ENCODE measurements at places on chromosomes 11 and 22.

- no peak for DNase-seq
Observed at GRCh38 chr22:21945453-21946261, 7.0 kb downstream of the PPM1F start.

- DNase-seq, result peak; percentile 32
Observed at GRCh38 chr11:76787911-76788596, 4.9 kb downstream of the TSKU start.

DNA sequence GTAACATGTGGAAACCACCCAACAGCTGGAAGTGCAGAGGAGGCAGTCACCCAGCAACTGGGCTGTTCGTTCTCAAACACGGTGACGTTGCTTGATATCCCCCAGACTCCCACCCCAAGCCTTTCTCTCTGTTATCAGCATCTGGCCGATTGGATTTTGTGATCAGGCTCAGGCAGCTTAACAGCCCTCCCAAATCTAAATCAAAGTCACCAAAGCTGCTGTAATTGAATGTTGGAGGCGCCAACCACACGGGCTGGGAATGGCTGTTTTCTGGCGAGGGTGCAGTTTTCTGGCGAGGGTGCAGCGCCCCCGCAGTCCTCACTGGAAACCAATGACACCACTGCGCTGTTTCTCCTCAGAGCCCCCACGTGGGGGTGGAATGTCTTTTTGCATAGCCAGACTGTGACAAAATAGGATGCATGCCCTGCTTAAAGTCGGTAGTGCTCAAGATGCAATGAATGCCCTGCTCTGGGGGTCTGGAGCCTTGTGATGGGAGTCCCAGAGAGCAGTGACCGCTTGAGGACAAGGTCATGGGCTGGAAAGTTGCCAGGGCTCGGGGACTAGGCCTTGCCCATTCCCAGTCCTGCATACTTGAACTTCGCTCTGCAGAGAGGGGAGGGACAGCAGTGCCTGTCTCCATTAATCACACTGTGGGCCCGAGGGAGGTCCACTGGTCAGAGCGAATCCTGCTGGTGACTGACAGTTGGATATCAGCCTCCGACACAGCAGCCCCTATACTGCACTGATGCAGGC is 105.3 kb downstream of the MORC2 start:
- peak; percentile 84 for DNase-seq

DNA sequence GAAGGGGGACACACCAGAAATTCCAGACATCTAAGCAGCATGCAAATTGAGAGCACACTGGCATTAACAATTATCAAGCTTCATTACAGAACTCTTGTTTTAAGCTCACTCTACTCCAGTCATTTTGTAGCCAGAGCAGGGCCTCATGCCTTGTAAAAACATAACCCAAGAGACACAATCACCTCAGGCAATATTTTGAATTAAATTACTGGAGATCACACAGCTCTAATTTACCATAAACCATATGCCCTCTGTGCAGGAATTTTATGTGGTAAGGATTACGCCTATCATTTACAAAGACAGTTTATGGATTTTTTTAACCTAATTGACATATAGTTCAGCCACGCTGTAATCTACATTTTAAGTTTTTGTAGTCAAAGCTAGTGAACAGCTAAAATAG is 414.1 kb upstream of the DDI1 start:
- DNase-seq, result no peak

- DNase-seq, result no peak
Observed at GRCh38 chr11:125513705-125514265, 17.7 kb upstream of the FEZ1 start.

DNA sequence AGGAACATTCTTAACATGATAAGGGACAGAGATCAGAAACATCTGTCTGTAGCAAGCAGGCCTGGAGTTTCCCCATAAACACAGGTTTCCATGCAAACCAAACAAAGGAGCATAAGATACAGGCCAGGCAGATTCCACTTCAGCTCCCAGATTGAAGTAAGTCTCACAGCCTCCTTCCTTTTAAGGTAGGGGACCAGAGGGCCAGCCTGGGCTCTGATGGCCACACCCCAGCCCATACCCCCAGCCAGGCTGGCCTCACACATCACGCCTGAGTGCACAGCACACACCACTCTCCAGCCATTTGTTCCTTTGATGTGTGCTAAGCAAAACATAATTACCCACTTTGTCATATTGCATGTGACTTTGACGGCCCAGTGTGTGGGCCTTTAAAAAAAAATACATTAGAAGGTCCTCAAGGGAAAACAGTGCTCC is 518.7 kb downstream of the NTM start:
- DNase-seq, result no peak

DNA sequence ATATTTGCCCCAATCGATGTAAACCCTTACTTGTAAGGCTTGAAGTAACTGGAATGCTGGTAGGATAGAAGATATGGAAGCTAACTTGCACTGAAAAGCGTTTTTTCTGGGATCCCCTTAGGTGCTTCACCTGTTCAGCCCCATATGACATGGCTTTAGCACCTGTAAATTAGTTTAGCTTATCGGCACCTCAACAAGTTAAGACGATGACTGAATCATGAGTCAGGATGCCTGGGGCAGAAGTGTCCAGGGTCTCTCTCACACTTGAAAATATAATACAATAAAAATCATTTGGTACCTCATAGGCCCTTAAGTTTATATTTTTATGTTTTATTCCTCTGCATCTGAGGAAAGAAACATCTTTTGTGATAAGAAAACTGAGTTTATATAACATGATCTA is 409.2 kb upstream of the LRRC4C start:
- DNase-seq, result no peak

DNA sequence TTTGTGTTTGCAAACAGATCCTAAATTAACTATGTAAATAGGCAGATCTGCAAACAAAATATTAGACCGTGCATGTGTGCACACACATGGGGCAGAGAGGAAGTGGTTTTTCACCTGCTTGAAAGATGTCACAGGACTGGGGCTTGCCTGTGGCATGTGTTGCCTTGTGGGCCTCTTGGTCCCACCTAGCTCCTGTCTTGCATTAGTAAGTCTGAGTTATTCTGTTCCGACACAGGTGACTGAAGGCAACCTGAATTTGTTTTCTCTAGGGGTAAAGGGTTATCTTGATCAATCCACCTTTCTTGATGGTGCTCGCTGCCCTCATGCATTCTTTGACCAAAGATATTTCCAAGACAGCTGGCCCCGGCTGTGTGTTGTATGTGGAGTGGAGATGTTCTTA is 667.5 kb downstream of the NTM start:
- DNase-seq, result no peak

DNA sequence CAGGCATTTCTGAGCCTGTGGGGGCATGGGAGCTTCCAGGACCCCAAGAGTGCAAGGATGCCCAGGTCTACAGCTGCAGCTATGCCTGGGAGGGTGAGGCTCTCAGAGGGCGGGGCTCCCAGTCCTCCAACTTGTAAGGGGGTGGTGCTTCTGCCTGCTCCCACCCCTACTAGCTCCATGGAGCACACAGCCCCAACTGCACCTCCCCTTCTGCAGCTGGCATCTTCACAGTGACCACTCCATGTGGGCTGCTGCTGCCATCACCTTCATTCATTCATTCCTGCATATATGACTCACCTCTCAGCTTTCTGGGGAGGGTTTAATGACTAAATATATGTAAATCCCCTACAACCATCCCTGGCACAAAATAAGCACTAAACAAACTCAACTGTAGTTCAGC is 43.8 kb downstream of the CHST1 start:
- no peak for DNase-seq

GRCh38 chr11:114399490-114400215 is 658 bp downstream of the C11orf71 start:
- peak; percentile 78 for DNase-seq

GRCh38 chr11:29353833-29354232 is 663.0 kb downstream of the KCNA4 start:
- DNase-seq, result no peak

DNA sequence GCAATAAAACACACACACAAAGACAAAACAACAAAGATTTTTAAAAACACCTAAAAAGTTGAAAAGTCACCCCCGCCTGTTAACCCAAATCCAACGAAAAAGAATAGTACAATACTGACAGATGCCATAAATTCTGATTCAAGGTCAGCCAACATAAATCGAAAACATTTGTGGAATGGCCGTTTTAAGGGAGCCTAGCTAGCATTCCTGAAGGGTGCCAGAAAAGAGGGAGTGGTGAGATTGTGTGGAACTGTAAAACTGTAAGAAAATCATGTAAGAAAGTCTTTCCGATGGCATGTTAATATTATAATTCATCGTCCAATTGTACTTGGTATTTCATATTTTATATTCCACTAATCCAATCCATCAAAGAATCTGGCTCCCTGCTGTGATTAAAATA is 75.1 kb downstream of the RAB38 start:
- no peak for DNase-seq

DNA sequence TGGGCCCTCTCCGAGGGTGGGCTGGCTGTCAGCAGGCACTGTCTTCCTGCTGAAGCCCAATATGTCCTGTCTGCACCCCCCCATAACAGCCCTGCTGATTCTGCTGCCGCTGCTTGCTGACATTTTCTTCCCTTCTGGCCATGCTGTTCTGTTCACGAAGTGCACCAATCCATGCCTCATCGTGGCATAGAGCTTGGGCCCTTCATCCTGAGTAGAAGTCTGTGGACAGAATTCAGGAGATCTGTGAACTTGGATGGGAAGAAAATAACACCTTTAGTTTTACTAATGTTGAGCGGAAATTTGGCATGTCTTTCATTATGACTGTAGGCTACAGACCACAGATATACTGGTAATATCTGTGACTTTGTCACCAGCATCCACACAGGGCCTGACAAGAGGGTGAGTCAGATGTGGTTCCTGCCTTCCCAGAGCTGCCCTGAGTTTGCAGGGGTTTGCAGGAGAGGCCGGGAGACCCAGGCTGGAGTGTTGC is 14.1 kb upstream of the KIAA0930 start:
- no peak for DNase-seq

GRCh38 chr11:35424157-35424940 is 5.0 kb upstream of the SLC1A2 start:
- no peak for DNase-seq

- no peak for DNase-seq
Observed at GRCh38 chr11:48001438-48002021, 21.2 kb downstream of the PTPRJ start.

- DNase-seq, result peak; percentile 28
Observed at GRCh38 chr11:85694385-85694980, 8.5 kb upstream of the CCDC89 start.

- no peak for DNase-seq
Observed at GRCh38 chr11:16902781-16903378, 111.3 kb downstream of the PLEKHA7 start.

DNA sequence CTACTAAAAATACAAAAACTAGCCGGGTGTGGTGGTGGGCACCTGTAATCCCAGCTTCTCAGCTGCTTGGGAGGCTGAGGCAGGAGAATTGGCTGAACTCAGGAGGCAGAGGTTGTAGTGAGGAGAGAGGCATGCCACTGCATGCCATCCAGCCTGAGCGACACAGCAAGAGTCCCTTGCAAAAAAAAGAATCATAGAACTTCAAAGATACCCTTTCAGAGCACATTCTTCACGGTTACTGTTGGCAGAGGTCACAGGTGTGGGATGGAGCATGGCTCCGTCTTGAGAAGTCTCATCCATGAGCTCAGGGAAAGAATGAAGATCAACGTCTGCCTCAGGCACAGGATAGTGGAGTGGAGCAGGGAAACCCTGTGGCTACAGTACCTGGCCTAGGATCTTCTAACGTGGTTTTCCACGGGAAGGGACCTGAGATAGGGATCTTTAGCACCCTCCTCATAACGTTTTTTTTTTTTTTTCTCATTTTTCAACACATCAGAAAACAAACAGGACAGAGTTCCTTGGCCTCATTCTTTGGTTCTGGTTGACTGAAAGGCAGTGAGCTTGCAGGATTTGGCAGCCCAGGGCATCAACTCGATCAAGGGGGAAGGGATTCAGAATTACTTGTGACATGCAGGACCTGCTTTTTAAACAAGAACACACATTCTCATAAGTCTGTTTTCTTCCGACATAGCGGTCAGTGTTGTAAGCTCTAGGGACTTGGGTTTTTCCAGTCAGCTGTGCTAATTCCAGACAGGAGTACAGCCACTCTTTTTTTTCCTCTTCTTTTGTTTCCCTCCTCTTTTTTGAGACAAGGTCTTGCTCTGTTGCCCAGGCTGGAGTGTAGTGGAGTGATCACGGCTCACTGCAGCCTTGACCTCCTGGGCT is 22.8 kb downstream of the F2 start:
- no peak for DNase-seq

GRCh38 chr11:11481371-11481770 is 128.3 kb upstream of the CSNK2A3 start:
- DNase-seq, result no peak

DNA sequence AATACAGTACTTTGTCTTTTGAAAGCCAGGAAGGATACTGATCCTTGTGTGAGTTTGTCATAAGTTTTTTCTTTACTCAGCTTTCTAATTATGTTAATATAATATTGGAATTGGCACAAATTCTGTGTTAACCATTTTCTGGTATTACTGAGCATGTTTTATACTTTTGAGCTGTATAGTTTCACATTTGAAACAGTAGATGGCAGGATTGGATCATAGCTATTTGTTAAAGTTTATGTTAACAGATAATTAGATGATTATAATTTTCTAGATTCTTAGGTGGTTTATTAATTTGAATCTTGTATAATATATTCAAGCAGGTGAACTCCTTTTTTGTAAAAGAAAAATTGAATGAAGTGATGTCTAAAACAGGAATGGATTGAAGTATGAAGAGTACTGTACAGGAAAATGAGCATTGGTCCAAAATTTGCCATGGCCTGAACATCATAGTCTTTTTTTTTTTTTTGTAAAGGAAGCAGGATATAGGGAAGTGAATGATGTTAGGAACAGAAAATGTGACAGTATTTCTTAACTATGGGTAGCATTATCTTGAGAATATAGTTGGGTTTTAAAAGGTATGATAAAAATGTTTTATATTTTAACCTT is 102.0 kb downstream of the CYP2R1 start:
- DNase-seq, result no peak

GRCh38 chr22:27115816-27116256 is 458.4 kb downstream of the MIAT start:
- no peak for DNase-seq

DNA sequence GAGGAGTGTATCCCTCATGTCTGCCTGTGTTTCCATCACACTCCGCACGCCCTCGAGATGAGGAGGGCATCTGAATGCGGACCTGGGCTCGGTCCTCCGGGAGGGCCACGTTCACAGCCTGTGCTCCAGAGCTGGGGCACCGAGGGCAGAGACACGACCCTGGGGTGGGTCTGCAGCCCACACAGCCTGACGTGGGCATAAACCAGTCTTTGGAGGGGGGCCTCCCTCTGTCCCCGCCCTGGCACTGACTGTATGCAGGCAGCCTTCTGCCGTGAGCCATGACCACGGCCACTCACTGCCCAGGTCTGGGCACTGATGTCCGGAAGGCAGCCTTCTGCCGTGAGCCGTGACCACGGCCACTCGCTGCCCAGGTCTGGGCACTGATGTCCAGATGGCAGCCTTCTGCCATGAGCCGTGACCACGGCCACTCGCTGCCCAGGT is 1425.1 kb downstream of the BRD1 start:
- no peak for DNase-seq

GRCh38 chr11:1202154-1202775 is 20.6 kb upstream of the MUC5B start:
- DNase-seq, result peak; percentile 65

GRCh38 chr11:73838443-73839122 is 38.1 kb downstream of the COA4 start:
- peak; percentile 33 for DNase-seq

- no peak for DNase-seq
Observed at GRCh38 chr11:122637541-122637940, 18.0 kb upstream of the UBASH3B start.

Data from H7 (cell line).